ENCODE measurements at places on chromosomes 2 and 18. TPM values are rescaled to one million over a fixed set of nuclear protein-coding genes. Genes with fewer than 3 reads are reported as not detected.

The GPR55 gene
- total RNA-seq: 0.81 TPM

The ANKRD53 gene
- total RNA-seq: 1.9 TPM

The CD302 gene
- total RNA-seq: 16.4 TPM

- DNase-seq: no peak
Measured at GRCh38 chr2:1687254-1687653, 57.1 kb downstream of the PXDN start.

DNA sequence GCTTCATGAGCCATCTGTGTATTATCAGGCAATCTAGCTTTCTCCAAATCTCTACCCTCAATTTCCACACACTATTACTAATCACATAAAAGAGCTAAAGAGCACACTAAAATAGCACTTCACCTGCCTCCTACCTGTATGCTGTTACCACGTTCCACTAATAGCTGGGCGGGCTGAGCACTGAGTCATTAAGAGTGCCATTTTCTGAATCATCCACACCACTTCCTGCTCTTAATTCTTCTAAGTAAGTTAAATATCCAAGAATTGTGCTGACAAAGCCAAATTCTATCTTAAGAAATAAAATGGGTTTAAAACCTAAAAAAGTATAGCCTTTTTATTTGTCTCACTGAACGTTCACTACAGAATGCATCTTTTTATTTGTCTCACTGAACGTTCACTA, 35.7 kb downstream of the NOL10 start:
- no peak for DNase-seq
